ENCODE measurements at places on chromosomes 12 and 14.

DNA sequence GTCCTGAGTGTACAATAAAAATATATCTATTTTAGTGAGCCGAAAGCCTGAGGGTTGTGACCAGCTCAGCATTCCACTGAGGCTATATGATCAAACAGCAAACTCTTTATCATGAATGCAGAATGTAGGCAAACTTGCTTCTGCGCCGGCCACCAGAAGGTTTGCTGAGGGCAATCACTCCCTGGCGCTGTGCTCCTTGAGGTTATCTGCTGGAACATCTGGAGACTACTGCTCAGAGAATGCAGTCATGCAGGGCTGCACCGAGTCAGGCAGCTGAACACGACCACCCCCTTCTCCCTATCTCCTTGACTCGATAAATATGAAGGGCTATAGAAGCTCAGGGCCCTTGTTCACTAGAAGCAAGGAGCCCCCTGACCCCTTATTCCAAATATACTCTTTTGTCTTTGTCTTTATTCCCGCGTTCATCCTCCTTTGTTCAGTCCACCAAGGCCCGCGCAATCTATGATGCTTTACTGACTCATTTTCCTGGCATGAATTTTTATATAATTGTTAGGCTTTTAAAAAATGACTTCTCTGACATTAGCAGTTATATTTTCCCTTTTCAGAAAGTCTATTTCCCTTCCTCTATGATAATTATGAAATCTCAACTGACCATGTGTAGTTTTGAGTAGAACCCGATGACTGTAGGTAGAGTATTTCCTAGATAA is 1089.3 kb downstream of the SLC16A7 start:
- DNase-seq, result no peak

- DNase-seq, result no peak
Measured at GRCh38 chr14:24042746-24043145, 9.1 kb upstream of the CARMIL3 start.

DNA sequence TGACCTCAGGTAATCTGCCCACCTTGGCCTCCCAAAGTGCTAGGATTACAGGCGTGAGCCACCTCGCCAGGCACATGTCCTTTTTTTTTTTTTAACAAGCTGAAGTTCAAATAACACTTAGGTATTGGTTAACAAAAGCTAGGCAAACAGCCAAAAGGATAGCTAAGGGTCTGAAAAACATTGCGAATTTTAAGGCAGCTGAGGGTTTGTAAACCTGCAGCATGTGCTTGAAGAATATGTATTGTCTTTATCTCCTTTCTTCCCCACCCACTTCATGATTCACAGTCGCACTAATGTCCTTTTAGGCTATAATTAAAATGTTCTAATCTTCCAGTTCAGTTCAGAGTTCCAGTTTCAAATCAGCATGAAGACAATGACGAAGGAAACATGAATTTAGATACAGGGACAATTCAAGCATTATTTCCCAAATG is 30.1 kb upstream of the CERS5 start:
- DNase-seq, result peak; percentile 22

DNA sequence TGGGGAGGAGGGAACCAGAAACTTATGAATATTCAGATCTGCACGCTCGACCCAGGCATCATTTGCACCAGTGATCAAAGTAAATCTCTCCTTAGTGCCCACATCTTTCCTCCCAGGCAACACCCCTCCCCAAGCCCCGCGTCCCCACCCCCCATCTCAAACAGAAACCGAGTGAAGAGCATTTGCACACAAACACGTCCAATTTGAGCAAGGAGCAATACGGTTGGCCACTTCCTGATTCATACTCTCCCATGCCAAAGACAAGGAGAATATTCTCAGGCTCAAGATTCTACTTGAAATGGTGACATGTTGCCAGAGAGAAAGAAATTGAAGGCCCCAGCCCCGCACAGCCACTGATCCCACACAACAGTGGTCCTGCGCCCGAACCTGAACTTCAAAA is 7.1 kb downstream of the FOXN3 start:
- no peak for DNase-seq

DNA sequence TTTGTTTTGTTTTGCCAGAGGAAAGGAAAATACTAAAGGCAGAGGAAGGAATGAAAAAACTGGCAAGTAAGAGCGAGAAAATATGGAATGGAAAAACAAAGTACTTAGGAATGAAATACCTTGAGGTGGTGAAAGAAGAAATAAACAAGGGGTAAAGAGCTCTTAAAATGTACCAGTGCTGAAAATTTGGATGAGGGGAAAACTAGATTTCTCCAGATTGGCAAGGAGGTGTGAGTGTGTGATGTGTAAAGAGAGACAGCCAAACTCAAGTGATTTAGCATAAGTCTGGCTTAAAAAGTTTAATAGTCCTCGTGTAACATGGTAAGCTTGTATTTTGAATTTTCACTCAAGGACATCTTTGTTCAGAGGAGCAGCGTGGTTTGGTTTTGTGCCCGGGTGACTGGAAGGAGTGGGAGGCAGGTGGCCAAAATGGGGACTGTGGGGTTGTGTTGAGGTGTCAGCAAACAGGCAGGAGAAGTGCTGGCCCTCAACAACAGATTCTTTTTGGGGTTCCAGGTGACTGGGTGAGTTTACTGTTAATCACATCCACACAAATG is 102.7 kb downstream of the DACT1 start:
- DNase-seq, result no peak

Measured in NCI-H1092 (cell line).